Progenitor cell of endocrine pancreas (in vitro differentiated cells): ENCODE measurements at places on chromosomes 7 and 10.

GRCh38 chr7:30391806-30392205, 86.8 kb downstream of the NOD1 start:
- H3K27me3 ChIP-seq = no peaks in the 10 kb centered on the region
- H3K27ac ChIP-seq = no peak overlapping the region
- H3K4me1 ChIP-seq = no peaks in the 10 kb centered on the region
- peaks cover 4% of the 10 kb centered on the region for H3K36me3 ChIP-seq

- DNase-seq = peak; percentile 24
- H3K4me3 ChIP-seq = peak overlapping the region; percentile 66
- H3K27ac ChIP-seq = no peak overlapping the region
Observed at GRCh38 chr7:151276666-151277590, 28.4 kb upstream of the SMARCD3 start.

GRCh38 chr10:1411956-1412355, 325.4 kb downstream of the ADARB2 start:
- no peak overlapping the region for H3K27ac ChIP-seq
- no peaks in the 10 kb centered on the region for H3K36me3 ChIP-seq
- H3K4me1 ChIP-seq = no peaks in the 10 kb centered on the region
- DNase-seq = no peak
- no peaks in the 10 kb centered on the region for H3K27me3 ChIP-seq

GRCh38 chr10:50807851-50808776, 68.4 kb downstream of the ASAH2B start:
- H3K27ac ChIP-seq = peak overlapping the region; percentile 52
- DNase-seq = no peak
- peaks cover 4% of the 10 kb centered on the region for H3K36me3 ChIP-seq
- no peak overlapping the region for H3K4me3 ChIP-seq
- H3K4me1 ChIP-seq = peaks cover 34% of the 10 kb centered on the region

DNA sequence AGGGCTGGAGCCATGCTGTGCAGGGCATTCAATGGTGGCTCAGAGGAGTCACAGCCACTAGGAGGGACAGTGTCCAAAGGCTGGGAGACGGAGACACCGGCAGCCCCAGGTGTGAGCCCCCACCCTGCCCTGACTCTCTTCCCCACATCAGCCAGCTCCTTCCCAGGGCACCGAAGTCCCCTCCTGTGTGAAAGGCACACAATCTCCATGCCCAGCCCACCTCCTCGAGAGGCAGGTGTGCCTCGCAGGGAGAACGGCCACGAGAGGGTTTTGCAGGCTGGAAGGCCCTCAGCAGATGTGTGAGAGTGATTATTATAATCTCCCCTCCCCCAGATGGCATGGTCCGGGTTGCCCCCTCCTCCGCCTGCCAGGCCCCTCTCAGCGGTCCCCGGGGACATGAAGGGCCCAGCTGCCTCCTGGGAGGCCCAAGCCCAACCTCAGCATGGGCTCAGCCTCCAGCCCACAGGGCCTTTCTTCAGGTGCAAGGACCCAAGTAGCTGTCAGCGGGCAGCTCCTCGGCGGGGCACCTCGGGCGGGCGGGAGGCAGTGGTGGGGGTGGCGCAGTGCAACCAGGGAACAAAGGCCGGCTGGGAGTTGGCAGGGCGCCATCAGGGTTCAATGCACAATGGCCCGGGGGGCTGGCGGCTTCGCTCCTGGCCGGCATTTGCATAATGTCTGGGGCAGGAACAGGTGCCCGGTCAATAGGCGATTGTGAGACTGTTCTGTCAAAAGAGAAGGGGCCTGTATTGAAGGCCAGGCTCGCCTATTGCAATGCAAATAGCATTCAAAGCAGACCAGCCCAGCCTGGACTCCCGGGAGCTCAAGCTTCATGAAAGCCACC, 155.3 kb upstream of the ZMIZ1 start:
- H3K4me1 ChIP-seq = peaks cover 20% of the 10 kb centered on the region
- DNase-seq = no peak
- no peaks in the 10 kb centered on the region for H3K36me3 ChIP-seq
- no peak overlapping the region for H3K27ac ChIP-seq
- H3K4me3 ChIP-seq = no peak overlapping the region

- H3K4me1 ChIP-seq = no peaks in the 10 kb centered on the region
- no peak for DNase-seq
- no peaks in the 10 kb centered on the region for H3K27me3 ChIP-seq
- H3K4me3 ChIP-seq = no peak overlapping the region
Observed at GRCh38 chr7:2000153-2000687, 232.5 kb downstream of the MAD1L1 start.

- H3K4me1 ChIP-seq = peaks cover 60% of the 10 kb centered on the region
- H3K27ac ChIP-seq = peak overlapping the region; percentile 92
- H3K4me3 ChIP-seq = peak overlapping the region; percentile 94
- H3K27me3 ChIP-seq = no peaks in the 10 kb centered on the region
- H3K36me3 ChIP-seq = peaks cover 22% of the 10 kb centered on the region
- DNase-seq = no peak
Observed at GRCh38 chr7:27096768-27097514, 1.1 kb upstream of the HOXA1 start.

DNA sequence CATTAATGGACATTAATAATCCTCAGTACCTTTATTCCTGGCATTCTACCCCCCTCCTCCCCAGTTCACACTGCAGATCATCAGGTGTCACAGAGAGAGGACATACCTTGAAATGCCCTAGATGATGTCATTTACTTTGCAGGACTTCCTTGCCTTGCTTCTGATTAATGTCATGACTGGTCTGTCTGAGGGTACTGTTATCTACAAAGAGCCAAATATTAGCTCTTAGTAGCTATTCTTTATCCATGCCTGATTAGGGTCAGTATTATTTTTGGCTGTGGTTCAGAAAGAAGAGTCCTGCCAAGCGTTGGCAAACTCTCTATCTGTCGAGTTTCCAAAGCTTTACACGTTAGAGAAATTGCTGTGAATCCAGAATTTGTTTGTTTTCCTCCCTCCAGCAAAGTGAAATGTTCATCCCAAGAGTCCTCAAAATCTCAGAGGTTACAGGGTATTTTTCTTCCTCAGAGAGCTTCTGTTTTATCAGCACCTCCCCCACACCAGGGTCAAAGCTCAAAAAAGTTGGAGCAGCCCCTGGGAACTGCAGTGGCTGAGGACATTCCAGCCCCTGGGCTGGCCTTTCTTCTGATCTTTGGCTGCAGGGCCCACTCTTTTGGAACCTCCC, 12.6 kb downstream of the SCD start:
- no peak for DNase-seq
- H3K4me1 ChIP-seq = peaks cover 28% of the 10 kb centered on the region
- peaks cover 51% of the 10 kb centered on the region for H3K36me3 ChIP-seq
- H3K27ac ChIP-seq = peak overlapping the region; percentile 81

- no peak overlapping the region for H3K4me3 ChIP-seq
- no peak overlapping the region for H3K27ac ChIP-seq
- no peak for DNase-seq
- H3K36me3 ChIP-seq = no peaks in the 10 kb centered on the region
- H3K4me1 ChIP-seq = peaks cover 3% of the 10 kb centered on the region
Observed at GRCh38 chr10:63707254-63707910, 186.2 kb downstream of the REEP3 start.

DNA sequence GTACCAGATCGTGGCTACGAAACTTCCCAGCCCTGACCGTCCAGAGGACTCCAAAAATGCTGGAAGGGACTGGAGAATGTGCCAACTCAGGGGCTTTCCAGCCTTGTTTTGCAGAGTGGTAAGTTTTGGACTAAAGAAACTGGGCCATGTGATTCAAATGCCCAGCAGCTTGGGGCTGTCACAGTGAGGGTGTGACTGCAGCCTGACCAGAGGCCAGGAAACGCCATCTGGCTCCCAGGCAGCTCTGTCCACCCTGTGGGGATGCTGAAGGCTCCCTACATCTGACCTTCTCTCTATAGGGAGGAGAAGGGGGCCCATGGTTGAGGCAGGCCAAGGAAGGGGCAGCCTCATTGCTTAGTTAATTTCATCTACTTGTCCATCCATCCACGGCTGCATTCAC, 61.6 kb upstream of the HMX3 start:
- H3K4me3 ChIP-seq = no peak overlapping the region
- H3K27me3 ChIP-seq = no peaks in the 10 kb centered on the region
- DNase-seq = no peak
- no peaks in the 10 kb centered on the region for H3K36me3 ChIP-seq

GRCh38 chr7:129703751-129704150, 92.2 kb downstream of the NRF1 start:
- H3K4me1 ChIP-seq = peaks cover 7% of the 10 kb centered on the region
- peaks cover 6% of the 10 kb centered on the region for H3K36me3 ChIP-seq
- H3K4me3 ChIP-seq = no peak overlapping the region
- no peak for DNase-seq

DNA sequence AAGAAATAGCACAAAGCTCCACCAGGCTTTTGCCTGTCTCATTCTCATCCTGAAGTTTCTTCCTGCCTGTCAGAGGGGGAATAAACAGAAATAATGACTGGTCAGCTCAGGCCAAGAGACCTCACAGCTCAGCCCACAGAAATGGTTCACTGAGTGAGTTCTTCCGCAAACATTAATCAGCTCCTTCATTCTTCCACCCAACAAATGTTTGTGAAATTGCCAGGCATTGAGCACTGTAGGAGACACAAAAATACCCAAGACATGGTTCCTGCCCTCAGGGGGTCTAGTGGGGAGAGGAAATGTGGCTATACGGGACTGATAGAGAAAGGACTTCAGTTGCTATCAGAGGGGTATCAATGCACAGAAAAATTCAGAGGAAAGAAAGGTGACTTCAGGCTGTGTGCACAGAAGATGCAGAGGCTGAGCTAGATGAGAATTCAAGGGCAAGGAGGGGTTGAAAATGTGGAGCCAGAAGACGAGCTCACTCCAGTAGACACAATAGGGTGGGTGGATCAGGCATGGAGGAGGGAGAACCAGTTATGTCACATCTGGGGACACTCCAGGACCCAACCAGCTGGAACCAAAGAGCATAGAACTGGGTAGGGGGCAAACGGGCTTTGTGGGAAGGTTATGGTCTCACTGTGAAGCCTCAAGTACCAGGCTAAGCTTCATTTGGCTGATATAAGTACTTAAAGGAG, 20.9 kb downstream of the MYOF start:
- H3K36me3 ChIP-seq = peaks cover 5% of the 10 kb centered on the region

DNA sequence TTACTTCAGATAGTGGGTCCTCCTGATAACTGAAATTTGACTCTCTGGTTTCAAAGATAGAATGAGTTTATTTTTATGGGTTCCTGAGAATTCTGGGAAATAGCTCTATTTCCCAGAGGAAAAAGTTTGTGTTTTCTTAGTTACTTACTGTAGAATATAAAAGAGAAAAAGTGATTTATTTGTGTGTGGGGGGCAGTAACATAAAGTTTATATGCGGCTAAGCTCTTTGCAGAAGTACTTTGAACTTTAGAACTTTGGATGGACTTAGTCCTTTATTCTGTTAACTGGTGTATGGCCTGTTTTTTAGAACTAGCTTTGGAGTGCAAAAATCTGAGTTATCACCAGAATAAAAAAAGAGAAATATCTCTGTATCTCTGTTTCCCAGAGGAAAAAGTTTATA, 157.1 kb downstream of the BBS9 start:
- no peak overlapping the region for H3K4me3 ChIP-seq
- H3K36me3 ChIP-seq = peaks cover 7% of the 10 kb centered on the region

GRCh38 chr10:13642293-13642692, 55.5 kb downstream of the PRPF18 start:
- H3K27me3 ChIP-seq = no peaks in the 10 kb centered on the region
- no peak overlapping the region for H3K4me3 ChIP-seq
- no peak for DNase-seq
- peaks cover 58% of the 10 kb centered on the region for H3K36me3 ChIP-seq
- H3K27ac ChIP-seq = no peak overlapping the region

DNA sequence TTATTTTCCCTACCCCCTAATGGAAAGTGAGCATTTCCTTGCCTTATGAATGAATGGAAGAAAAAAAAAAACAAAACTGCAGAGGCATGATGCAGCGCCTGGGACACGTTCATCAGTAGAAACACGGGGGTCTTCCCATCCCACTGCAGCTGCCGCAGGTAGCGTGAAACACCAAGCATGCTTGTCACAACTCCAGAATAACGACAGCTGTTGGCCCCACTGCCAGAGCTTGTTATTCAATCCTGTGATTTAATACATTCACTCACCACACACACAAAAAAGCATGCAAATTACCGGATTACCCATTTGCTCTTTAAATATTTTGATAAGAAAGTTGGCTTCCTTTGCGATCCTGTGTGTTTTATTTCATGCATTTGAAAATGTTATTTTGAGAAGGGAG, 48.4 kb upstream of the GNA12 start:
- peaks cover 3% of the 10 kb centered on the region for H3K4me1 ChIP-seq
- no peak for DNase-seq
- H3K4me3 ChIP-seq = no peak overlapping the region
- H3K27ac ChIP-seq = peak overlapping the region; percentile 6

GRCh38 chr7:135414850-135415439, 95.0 kb downstream of the CNOT4 start:
- no peaks in the 10 kb centered on the region for H3K4me1 ChIP-seq
- H3K27me3 ChIP-seq = no peaks in the 10 kb centered on the region
- H3K27ac ChIP-seq = no peak overlapping the region
- H3K4me3 ChIP-seq = no peak overlapping the region
- peaks cover 5% of the 10 kb centered on the region for H3K36me3 ChIP-seq

- no peak overlapping the region for H3K27ac ChIP-seq
- no peaks in the 10 kb centered on the region for H3K36me3 ChIP-seq
- DNase-seq = no peak
- H3K4me1 ChIP-seq = peaks cover 26% of the 10 kb centered on the region
Observed at GRCh38 chr10:69896606-69897231, 95.0 kb downstream of the COL13A1 start.

GRCh38 chr10:51960494-51960895, 261.1 kb upstream of the CSTF2T start:
- no peaks in the 10 kb centered on the region for H3K4me1 ChIP-seq
- DNase-seq = no peak

DNA sequence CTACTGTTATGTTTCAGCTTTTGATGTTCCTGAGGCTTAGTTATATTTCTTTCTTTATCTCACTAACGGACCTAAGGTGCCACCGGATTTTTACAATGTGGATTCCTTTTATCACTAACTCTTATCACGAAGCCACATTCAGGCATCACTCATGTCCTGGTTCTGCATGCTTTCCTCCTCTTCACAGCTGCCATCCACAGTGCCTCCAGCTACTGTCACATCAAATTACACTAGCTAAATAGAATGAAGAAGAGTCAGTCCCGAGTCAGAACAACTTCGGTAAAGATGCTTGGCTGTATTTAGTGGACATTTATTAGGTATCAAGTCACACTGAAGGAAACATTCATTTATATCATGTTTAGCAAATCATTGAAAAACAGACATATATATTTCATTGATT, 153.2 kb downstream of the NEBL start:
- H3K27ac ChIP-seq = no peak overlapping the region
- DNase-seq = no peak
- H3K4me1 ChIP-seq = no peaks in the 10 kb centered on the region
- no peak overlapping the region for H3K4me3 ChIP-seq

DNA sequence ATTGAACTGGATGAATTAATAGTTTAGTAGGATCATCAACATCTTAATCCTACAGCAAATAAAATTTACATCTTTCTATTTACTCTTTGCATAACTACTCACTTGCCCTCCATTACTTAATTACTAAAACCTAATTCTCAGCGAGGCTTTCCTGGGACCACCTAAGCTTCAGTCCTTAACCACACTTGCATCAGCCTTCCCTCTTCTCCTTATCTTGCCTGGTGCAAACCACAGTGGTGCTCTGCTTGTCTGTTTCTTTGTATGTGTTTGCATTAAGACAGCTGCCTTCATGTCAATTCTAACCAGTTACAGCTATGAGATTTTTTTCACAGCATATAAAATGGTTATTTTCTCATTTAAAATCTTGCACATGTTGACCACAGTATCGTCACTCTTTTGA, 72.6 kb upstream of the ZNF92 start:
- H3K27me3 ChIP-seq = no peaks in the 10 kb centered on the region
- DNase-seq = no peak
- H3K4me3 ChIP-seq = no peak overlapping the region
- no peaks in the 10 kb centered on the region for H3K36me3 ChIP-seq
- H3K4me1 ChIP-seq = peaks cover 6% of the 10 kb centered on the region
